ENCODE measurements at places on chromosomes 11 and 22.

DNA sequence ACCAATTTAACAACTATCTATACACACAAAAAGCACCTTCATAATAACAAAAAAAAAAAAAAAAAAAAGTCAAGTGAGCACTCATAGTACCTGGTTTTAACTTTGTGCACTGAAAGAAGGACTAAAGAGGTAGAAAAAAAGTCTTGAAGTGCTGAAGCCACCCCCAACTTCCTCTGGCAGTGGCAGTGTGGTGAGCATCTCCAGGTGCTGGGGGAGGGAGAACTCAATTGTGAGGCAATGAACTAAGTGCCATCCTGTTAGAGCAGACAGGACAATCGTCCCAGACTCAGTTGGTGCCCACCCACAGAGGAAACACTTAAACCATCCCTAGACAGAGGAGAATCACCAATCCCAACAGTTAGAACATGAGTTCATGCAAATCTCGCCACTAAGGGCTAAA is 22.7 kb upstream of the OR52M1 start:
- DNase-seq, result no peak

DNA sequence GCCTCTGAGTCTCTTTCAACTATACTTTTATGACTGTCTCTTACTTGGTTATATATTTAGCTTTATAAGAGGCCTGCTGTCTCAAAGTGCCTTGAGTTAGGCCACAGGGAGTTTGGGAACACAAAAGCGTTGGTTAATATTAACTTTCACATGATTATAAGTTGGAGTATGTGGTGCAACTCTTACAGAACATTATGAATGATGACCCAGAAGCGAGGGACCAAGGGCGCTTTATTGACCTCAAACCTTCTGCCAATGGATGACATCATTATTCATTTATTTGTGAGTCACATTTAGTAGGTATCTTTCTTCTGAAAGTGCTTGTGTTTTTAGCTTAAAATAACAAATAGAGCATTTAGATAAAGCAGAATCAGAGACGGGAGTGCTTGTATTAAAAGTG is 298.0 kb upstream of the ZC3H12C start:
- DNase-seq, result no peak

GRCh38 chr22:25334162-25334490 is 114.7 kb downstream of the CRYBB2 start:
- DNase-seq, result peak; percentile 79

DNA sequence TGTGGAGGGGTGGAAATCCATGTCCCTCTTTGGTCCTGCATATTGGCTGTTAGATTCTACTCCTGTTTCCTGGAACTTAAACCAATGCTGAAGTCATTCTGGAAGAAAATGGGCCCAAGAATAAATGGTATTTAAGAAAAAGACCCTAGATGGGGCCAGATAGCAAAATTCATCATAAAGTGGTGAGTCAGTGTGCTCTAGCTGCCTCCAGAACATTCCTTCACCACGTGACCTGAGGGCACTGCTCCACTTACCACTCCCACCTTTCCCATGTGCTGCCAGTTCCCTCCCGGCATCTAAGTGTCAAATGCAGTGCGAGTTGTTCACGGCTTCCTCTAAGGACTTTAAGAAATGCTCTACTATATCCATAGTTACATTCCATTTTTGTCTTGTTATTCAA is 30.9 kb upstream of the NAP1L4 start:
- DNase-seq, result no peak

DNA sequence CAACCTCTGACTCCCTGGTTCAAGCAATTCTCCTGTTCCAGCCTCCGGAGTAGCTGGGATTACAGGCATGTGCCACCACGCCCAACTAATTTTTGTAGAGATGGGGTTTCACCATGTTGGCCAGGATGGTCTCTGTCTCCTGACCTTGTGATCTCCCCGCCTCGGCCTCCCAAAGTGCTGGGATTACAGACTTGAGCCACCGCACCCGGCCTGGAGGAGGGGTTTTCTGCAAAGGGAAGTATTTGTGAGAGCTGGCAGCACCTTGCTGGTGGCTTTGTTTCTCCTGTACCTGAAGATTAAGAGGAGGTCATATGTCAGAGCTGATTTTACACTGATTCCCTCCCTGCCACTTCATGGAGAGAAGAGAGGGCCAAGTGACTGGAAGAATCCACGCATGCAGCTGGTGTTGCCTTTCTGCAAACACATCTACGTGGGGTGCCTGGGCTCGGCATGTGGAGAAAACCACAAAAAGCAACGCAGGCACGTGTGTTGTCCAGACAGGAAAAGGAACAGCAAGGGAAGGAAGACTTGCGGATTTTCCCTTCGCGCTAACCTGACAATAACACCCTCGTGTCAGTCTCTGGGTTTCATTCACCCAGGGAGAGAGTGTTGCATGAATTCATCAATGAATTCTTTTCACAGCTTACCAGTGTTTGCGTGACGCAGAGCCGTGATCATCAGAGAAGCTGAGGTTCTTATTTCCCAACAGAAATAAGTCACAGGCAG is 61.9 kb downstream of the TSPAN18 start:
- no peak for DNase-seq

Measured in stimulated activated CD4-positive, alpha-beta T cell treated with anti-CD3 and anti-CD28 coated beads, Interleukin-2, amount 100 ng/mL, for 24 hours (primary cell).